ENCODE measurements at places on chromosomes 5 and 9.

- DNase-seq, result no peak
- no peaks in the 10 kb centered on the region for H3K4me1 ChIP-seq
Observed at GRCh38 chr9:84917366-84918070, 248.0 kb downstream of the NTRK2 start.

DNA sequence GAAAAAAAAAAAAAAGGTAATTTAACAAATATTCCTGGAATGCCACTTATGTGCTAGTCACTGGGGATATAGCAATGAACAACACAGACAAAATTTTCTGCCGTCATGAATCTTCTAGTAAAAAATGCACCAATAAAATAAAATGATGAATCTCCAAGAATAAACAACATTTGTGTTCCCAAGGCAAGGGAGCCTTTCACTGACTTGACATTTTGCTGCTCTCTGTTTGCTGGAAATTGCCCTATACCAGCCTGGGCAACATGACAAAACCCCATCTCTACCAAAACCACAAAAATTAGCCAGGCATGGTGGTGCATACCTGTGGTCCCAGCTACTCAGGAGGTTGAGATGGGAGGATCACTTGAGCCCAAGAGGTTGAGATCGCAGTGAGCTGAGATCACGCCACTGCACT, 64.5 kb upstream of the ERBIN start:
- H3K27me3 ChIP-seq, result no peaks in the 10 kb centered on the region
- DNase-seq, result no peak
- H3K36me3 ChIP-seq, result no peaks in the 10 kb centered on the region
- H3K27ac ChIP-seq, result no peak overlapping the region
- H3K4me1 ChIP-seq, result no peaks in the 10 kb centered on the region
- H3K4me3 ChIP-seq, result no peak overlapping the region

DNA sequence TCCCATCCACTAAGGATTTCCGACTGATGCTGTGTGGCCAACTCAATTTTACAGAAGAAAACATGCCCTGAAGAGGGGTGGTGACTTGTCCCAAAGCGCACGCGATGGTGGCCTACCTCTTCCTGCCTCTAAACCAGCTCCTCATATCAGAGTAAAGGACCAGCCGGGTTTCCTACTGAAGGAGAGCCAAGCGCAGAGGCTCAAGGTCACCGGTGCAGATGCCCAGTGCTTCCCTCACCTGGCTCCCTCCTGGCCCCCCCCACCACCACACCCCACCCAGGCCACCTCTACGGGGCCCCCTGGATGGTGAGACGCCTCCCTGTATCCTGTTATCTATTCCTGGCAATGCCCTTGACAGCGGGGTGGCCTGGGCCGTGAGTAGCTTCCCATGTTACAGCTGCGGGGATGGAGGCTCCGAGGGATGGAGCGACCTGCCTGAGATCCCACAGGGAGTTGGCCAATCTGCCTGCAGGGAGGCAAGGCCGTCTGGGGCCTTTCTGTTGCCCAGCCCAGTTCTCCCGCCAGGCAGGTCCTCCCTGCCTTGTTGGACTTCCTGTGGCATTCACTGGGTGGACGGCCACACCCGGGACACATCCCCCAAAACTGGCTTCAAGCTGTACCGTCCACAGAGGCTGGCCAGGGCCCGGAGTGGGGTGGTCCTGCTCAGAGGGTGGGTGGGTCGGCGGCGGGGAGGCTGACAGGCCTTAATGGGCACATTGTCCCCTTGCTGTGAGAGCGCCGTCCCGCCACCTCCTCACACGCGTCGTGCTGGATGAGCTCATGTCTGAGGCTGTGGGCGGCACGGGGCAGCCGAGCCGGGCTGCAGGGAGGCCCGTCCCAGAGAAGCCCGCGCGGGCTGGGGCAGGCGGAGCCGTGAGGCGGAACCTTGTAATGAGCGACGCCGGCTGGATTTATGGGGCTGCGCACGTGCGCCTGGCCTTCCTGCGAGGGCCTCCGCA, 72.5 kb downstream of the MACROH2A1 start:
- H3K4me1 ChIP-seq, result peaks cover 3% of the 10 kb centered on the region
- peak; percentile 25 for DNase-seq
- H3K27ac ChIP-seq, result no peak overlapping the region
- H3K27me3 ChIP-seq, result no peaks in the 10 kb centered on the region
- H3K36me3 ChIP-seq, result no peaks in the 10 kb centered on the region
- H3K4me3 ChIP-seq, result no peak overlapping the region

GRCh38 chr9:112570671-112571167, 84.1 kb downstream of the KIAA1958 start:
- H3K27ac ChIP-seq, result peak overlapping the region; percentile 62
- DNase-seq, result peak; percentile 84
- H3K4me1 ChIP-seq, result peaks cover 28% of the 10 kb centered on the region
- H3K36me3 ChIP-seq, result no peaks in the 10 kb centered on the region
- H3K27me3 ChIP-seq, result no peaks in the 10 kb centered on the region
